GM12891 (cell line): ENCODE measurements at places on chromosomes 1 and 21.

- DNase-seq = no peak
These were observed 201.5 kb downstream of the S1PR1 start for GRCh38 chr1:101438359-101438758.

GRCh38 chr1:116916533-116917445 lies 7.1 kb downstream of the PTGFRN start:
- no peak for DNase-seq

DNA sequence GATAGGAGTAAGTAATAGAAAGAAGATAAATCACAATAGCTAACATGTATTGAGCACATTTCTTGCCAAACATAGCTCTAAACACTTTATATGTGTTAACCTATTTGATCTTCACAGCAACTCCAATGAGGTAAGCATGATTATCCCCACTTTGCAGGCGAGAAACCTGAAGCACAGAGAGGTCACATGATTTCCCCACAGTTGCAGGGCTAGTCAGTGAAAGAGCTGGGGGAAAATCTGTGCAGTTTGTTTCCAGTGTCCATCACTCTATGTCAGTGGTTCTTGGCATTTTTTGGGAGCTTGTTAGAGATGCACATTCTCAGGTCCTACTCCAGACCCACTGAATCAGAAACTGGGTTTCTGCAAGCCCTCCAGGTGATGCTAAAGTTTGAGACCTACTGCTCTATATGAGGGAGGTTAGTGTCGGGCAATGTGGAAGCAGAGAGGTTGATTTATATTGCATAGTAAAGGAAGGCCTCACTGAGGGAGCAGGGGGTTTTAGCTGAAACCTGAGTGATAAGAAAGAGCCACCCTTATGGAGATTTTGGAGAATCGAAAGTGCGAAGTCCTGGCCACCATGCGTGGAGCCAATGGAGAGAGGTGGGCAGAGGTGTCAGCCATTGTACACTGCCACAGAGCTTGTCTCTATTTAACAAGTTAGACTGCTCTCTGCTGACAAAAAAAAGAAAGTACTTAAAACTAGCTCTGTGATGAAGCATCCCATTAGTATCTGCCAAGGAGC lies 20.9 kb downstream of the MCOLN3 start:
- no peak for DNase-seq

DNA sequence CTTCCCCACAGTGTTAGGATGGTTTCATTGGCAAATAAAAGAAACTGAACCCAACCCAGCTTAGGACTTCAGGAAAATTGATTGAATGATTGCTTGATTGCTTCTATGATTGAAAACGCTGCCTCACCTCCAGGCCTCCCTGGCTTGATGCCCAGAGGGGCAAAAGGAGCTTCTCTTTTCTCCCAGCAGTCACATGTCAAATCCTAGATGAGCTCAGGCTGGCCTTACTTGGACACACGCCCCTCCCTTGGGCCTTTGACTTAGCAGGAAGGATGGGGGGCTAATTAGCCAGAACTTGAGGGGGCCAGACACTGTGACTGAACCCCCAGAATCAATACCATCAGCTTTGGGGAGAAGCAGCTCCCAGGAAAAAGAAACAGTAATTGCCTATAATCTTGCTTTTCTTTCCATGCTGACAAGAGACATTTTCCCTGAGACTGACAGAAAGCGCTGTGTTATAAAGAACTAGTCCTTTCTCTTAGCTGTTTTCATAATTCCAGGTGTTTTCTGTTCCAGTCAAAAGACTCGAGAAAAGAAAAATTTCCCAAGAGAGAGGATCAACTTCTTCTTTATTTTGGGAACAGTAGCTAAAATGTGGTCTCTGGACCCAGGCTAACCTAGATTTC lies 50.8 kb upstream of the ATP5PO start:
- no peak for DNase-seq

DNA sequence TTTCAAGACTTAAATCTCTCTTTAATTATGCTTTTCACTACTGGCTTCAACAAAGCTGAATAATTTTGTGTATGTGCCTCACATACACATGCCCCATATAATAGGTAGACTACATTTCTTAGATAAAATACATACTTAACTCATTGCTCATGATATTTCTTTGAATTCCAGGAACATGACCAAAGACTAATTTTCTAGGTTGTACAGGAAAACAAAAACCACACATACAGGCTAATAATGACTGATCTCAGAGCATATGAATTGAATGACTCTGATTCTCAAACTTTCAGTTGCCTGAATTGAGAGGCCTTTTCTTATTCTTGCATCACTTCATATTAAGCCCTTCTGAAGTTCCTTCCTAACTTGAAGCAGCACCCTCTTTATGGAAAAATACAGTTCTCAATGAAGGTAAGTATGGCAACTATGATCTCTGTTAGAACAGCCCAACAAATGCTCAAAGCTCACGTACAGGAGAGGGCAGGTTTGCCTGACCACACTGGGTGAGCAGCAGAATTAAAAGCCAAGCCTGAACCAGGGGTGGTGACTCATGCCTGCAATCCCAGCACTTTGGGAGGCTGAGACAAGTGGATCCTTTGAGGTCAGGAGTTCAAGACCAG lies 22.6 kb upstream of the UAP1 start:
- no peak for DNase-seq

GRCh38 chr1:78426408-78426807 lies 64.4 kb upstream of the PTGFR start:
- DNase-seq = no peak

DNA sequence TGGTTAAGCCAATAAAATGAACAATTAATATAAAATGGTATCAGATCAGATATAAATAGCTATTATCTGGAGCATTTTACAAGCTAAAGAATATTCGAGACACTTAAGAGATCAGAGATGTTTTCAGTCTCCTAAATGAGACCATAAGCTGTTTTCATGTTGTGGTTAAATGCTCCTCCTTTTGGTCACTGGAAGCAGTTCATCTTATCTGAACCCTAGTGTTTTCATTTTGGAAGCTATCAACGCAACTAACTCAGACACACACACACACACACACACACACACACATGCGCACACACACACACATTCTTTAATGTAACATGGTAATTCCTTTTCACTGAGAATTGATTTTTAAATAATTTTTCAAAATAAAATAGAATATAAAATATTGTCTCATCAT lies 10.0 kb upstream of the LRRC8C start:
- DNase-seq = no peak

GRCh38 chr1:115293899-115294298 lies 44.1 kb downstream of the NGF start:
- DNase-seq = no peak
